ENCODE measurements at places on chromosomes 11 and 22. TPM values are rescaled to one million over a fixed set of nuclear protein-coding genes. Genes with fewer than 3 reads are reported as not detected.
A peak's percentile ranks its signal among the peaks of the same experiment; 100 is the strongest.

Gene SYT9
- total RNA-seq, result not detected

Gene CST6
- total RNA-seq, result 4.4 TPM

DNA sequence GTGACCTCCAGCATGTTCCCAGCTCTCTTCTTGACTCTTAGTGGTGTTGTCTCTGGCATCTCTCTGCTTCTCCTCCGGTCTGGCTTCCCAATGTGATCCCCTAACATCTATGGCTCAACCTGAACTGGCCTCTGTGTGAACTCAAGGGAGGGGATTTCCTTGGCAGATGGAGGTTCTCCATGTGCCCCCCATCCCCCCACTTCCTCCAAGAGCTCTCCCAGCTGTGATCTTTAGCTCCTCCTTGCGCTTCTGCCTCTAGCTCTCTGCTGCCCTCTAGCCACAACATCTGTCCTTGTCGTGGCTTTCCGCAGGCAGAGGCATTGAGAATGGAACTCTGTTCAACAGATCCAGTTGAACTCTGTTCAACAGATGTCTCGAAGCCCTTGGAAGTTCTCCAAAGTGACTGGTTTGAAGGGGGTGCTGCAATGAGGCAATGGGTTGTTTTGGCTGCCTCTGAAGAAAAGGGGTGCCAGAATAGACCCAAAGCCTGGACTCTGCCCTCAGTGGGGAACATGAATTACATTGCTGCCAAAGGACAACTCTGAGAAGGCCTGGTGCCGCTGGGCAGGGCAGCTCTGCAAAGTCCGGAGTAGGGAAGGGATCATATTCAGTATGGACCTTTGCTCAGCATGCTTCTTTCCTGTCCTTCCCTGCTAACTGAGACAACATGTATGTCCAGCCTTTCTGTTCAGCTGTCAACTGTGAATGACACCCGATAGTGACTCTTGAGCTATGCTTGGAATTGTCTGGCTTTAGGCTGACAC, 61.9 kb downstream of the ADM start:
- DNase-seq, result peak; percentile 82

DNA sequence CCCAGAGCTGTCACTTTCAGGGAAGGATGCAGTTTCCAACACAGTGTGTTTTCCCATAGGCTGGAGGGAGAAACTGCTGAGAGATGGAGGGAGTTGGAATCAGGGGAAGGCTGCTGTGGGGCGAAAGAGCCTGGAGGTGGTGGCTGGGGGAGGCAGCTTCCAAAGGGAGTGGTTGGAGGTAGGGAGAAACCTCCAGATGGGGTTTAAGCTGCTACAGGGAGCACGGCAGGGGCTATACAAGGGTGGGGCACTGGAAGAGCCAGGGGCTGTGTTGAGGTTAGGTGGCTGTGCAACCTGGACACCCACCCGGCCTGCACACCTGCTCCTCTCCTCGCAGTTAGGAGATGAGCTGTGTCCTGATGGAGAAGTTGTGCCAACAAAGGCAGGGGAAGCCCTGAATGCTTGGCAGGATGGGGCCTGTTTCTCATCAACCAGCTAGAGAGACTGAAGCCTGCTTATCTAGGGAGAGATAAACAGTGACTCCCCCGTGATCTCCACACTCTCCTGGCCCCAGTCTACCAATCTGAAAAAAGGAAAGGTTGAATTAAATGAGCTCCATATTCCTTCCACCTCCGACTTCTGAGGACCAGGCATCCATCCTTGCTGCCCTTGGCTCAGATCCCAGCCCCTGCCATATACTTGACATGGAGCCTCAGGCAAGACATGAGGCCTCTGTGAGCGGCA, 3.6 kb upstream of the SLCO2B1 start:
- no peak for DNase-seq

GRCh38 chr11:15327786-15328231, 213.1 kb downstream of the INSC start:
- DNase-seq, result peak; percentile 26

DNA sequence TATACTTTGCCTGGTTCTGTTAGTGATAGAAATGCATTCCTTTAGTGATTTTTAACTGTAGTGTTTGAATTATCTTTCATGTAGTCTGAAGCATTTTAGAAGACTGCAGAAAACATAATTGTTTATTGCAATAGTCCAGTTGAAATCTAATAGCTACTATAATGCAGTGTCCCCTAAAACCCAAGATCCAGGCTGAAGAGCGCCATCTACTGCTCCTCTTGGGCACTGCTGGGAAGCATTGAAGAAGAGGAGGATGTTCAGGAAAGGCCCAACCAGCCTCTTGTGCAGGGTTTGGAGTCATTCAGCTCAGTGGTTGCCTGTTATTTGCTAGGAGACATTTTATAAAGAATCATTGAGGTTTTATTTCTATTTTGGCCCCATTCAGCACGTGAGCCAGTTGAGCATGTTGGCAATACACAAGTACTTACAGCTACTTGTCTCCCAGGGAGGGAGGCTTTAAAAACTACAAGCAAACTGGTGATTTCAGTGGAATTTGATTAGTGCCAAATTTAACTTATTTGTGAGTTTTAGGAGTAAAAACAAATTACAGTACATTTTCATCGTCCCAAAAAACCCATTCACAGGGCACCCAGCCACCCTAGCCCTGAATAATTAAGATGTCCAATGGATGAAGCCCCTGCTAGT, 74.9 kb upstream of the HORMAD2 start:
- peak; percentile 57 for DNase-seq

DNA sequence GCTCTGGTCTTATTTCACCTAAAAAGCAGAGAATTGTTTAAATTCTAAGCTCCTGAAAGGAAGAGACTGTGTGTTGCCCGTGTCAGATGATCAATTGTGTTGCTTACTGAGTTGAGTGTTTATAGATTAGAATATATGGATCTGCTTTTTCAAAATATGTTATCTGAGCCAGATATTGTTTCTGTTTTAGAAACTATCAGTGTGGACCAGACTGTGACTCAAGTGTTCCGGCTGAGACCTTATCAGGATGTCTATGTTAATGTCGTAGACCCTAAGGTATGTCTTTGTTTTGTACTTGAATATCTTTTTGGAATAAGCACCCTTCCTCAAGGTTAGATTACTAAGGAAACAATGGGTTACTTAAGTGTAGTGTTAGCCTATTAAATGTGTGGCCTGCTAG, 11.0 kb downstream of the DEPDC5 start:
- no peak for DNase-seq

DNA sequence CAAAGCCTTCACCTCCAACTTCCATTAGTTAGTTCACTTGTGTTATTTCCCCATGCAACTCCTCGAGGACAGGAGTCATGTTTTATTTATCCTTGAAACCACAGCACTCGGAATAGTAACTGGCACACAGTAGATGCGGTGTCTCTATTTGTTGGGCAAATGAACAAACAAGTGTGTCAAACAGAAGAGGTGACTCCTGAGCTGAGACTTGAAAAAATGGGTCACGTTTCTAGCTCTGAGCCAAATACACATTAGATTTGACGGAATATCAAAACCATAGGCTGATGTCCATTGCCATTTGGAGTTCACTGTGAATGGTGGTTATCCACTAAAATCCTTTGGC, 68.9 kb downstream of the C11orf91 start:
- DNase-seq, result no peak

DNA sequence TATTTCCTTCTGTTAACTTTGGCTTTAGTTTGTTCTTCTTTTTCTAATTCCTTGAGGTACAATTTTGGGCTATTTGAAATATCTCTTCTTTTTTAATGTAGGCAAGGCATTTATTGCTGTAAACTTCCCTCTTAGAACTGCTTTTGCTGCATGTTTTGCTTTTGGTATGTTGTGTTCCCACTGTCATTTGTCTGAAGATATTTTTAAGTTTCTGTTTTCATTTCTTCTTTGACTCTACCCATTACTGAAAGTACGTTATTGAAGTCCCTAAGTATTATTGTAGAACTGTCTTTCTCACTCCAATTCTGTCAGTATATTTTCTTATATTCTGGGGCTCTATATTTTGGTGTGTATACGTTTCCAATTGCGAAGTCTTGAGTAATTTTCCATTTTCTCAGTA, 77.9 kb downstream of the KCNQ1OT1 start:
- DNase-seq, result no peak

DNA sequence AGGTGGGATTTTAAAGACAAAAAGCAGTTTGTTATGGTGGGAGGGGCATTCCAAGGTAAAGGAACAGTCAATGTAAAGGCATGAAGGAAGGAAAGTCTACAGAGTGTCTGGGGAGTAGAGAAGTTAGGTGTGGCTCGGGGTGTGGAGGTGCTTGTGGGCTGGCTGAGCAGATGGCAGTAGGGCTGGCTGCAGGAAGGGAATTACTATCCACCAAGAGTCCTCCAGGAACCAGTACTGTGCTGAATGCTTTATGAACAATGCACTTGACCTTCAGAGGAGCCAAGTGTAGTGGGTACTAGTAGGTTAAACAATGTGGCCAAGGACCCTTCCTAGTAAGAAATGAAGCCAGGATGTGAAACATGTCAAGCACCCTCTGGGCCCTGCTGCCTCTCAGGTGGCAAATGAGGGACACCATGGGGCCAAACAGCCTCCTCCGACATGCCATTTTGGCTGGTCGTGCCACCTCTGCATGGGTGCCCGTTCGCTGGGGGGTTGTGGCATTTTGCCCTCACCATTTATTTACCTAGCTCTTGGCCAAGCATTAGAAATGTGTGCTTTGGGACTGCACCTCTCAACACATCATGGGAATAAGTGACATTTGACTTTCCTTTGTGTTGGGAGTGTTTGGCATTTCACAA, 123.6 kb upstream of the TENM4 start:
- peak; percentile 8 for DNase-seq

DNA sequence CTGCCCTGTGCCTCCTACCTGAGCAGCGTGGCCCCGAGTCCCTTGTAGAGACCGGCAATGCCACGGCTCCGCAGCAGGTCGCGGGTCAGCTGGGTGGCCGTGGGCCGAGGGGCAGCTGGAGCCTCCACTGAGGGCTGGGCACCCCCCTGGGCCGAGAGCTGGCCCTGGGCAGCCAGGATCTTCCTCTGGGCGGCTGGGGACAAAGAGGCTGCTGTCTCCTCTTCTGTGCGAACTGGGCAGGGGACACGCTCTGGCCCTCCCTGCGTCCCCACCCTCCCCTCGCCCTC, 2.6 kb upstream of the CEND1 start:
- no peak for DNase-seq

DNA sequence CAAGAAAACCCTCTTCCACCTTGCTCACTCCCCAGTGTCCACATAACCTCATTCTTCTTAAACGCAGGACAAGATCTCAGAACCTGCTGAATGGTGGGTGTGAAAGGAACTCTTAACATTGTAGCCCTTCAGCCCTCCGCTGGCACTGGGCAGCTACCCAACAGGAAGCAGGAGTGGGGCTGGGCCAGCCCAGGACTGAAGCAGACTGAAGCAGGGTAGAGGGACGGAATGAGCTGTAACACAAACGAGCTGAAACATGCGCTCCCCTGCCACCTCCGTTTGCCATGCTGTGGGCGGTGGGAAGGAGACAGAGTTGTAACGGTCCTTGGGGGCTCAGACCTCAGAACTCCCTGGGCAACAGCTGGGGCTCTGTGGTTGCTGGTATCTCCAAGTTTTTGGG, 23.6 kb downstream of the NPAT start:
- peak; percentile 75 for DNase-seq

DNA sequence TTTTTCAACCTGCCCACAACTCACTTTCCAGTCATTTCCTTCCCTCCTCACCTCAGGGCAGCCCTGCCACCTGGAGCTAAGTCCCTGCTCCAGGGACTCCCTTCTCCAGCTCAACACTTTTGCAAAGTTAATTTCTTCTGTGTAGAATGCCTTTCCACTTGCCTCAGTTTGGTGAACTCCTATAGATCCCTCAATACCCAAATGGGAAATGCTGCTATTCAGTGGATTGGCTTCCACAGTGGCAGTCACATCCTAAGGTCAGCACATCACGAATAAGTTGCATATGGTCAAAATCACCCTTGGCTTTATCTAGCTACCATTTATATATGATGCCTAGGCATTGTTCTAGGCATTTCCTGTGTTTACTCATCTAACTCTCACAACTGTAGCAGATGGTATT, 23.6 kb downstream of the GDPD5 start:
- no peak for DNase-seq

- no peak for DNase-seq
Observed at GRCh38 chr11:57269571-57270021, 32.5 kb upstream of the APLNR start.

GRCh38 chr11:2443881-2444820, at the start of gene TRPM5:
TRPM5 (minus strand) TSS chr11:2444514; CDS start chr11:2423036, 21,478 bp downstream.
- DNase-seq, result no peak

DNA sequence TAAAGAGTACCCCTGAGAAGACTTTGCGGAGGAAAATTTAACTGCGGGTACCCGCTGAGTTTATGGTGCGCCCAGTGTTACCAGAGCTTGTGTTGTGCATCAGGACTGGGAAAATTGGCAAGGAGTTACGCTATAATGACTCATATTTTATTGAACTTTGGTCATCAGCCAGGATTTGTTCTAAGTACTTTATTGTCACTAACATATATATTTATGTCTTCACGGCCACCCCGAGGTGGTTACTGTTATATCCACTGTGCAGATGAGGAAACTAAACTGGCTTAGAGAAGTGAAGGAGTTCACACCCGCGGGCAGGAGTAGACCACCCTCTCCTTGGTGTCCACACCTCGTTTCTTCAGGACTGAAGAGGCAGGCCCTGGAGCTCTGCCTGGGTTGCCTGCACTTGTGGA, 667 bp downstream of the ACCS start:
- DNase-seq, result peak; percentile 86

- DNase-seq, result no peak
Observed at GRCh38 chr11:69489746-69490365, 8.4 kb downstream of the LINC01488 start.

DNA sequence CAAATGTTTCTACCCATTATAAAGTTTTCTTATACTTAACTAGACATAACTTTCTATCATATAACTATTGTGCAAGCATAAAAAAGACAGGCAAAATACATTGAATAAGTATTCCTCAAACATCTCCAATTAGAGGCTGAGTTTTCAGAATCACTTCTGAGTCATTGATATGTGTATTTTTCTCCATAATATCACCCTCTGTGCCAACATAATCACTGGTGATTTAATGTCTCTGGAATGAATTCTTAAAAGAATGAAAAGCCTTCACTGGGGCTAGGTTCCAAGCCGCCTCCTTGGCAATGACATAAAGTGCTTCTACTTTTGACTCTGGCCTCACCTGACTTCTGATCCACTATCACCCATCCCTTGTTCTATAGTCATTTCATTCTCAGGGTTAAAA, 197.0 kb upstream of the E2F8 start:
- peak; percentile 94 for DNase-seq

DNA sequence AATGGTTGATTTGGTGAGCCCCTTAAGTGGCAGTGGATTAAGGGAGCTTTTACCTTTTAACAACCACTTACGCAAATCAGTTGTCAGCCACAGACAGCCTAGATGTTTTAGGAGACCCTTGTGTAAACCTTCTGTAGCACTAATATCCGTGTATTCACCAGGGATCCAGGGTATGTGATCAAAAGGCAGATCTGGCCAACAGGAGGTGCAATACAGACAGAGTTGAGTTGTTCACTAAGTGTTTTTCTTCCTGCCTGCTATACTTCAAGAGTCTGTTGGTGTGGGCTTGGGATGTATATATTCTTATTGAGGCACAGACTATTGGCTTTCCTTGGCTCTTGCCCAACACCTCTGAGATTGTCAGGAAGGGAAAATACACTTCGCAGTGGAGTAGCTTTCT, 175.1 kb downstream of the FAT3 start:
- DNase-seq, result no peak

DNA sequence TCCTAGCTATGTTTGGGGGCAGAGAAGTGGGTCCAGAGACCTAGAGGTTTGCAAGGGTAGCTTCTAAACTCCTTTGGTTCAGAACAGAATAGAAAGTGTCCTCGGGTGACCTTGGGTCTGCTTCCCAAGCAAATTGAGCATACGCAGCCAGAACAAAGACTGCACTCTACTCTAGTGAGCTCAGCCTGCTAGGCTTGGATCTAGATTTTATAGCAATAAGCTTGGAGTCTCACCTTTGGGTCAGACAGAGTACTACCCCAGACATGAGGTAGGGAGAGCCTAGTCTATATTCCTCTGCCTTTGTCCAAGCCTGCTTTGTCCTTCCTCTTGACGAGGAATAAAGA, 52.6 kb upstream of the ELF5 start:
- DNase-seq, result no peak
